ENCODE measurements at places on chromosomes 2 and 18.

- DNase-seq: no peak
These were observed 25.8 kb downstream of the CASP10 start for GRCh38 chr2:201208563-201209252.

DNA sequence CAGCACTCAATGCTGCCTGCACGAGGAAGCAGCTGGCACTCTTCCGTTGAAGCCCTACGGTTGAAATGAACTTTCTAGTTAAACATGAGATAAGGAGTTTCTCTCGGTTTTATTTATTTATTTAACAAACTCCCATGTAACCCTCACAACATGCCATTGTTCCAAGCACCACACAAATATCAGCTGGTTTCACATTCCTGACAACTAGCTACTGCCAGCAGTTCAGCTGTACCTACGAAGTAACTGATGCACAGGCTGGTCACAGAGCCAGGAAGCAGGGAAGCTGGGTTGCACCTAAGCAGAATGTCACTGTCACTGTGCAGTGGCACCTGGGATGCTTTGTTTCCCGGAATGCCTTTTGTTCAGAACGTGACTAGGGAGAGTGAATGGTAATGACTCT lies 18.1 kb downstream of the TIMM21 start:
- DNase-seq: no peak

DNA sequence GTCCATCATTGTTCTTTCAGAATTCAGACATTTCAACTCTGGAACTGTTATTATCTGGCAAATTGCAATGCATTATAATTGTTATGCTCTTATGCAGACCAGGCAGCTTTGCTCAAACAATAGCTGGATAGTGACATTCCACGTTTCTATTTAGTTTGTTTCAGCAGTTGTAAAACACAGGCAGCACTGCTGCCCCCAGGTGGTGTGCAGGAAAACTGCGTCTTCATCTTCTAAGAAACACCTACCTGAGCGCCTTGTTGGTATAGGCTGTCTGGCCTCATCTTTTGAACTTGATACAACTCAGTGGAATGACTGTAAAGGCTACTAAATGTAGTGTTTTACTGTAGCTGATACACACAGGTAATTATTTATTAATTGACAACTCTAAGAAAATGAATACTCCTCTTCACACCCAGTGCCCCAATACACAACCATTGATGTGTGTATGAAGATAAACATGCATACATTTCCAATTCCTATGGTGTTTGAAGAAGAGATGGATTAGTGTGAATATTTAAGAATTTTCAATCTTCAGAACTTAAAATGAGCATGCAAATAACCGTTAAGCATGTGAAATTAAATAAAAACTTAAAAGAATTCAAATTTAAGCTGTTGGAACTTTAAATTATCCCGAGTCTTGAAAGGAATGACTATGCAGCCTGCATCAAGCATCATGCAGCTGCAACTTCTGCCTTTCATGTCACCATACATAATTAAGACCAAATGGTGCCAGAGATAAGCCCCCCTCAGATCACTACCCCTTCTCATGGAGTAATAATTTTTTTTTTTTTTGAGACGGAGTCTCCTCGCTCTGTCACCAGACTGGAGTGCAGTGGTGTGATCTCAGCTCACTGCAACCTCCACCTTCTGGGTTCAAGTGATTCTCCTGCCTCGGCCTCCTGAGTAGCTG lies 85.6 kb downstream of the CD8B2 start:
- no peak for DNase-seq

- DNase-seq: no peak
These were observed 186.3 kb upstream of the SMAD7 start for GRCh38 chr18:49137093-49137492.

DNA sequence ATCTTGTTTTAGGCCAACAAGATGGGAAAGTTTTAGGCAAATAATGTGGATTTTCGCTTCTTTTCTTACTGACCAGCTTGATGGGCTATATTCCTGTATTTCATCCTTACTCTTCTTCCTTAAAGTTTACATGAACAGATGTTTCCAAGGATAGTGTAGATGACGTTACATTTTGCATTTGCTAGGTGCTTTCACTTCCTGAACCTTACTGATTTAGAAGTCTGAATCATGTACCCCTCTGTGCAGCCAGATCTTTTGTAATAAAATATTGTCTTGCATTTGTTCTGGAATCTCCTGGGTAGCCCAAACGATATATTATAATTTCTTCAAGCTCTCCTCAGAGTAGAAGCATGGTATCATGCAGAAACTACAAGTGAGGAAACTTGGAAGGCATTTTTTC lies 93.4 kb downstream of the CALCRL start:
- no peak for DNase-seq

GRCh38 chr2:211113334-211114175 lies 557.2 kb downstream of the CPS1 start:
- no peak for DNase-seq

- DNase-seq: no peak
These were observed 32.5 kb upstream of the KCNE4 start for GRCh38 chr2:223019390-223019930.

- no peak for DNase-seq
These were observed 118.3 kb upstream of the NEDD4L start for GRCh38 chr18:57925706-57926105.

DNA sequence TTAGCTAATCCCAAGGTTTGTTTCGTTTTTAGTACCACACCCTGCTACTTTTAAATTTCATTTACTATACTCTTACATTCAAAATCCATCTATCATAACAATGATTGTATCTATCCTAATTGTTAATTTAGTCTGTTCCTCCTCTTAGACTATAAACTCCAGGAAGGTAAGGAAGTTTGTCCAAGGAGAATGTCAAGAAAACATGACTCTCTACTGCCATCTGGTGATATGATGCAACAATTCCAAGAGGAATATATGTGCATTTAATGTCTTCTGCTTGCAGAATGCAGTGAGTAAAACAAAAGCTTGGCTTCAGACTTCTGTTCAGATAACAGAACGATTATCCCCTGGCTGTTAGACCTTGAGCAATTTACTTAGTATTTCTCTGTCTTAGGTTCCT lies 1267.1 kb downstream of the LRP1B start:
- DNase-seq: no peak

Measured in stimulated activated CD4-positive, alpha-beta T cell treated with anti-CD3 and anti-CD28 coated beads, Interleukin-4, amount 100 ng/mL, for 4 hours (primary cell).